ENCODE measurements at places on chromosomes 16 and 17.

- DNase-seq, result peak; percentile 12
These were observed 1.1 kb downstream of the MC1R start for GRCh38 chr16:89919535-89920406.

DNA sequence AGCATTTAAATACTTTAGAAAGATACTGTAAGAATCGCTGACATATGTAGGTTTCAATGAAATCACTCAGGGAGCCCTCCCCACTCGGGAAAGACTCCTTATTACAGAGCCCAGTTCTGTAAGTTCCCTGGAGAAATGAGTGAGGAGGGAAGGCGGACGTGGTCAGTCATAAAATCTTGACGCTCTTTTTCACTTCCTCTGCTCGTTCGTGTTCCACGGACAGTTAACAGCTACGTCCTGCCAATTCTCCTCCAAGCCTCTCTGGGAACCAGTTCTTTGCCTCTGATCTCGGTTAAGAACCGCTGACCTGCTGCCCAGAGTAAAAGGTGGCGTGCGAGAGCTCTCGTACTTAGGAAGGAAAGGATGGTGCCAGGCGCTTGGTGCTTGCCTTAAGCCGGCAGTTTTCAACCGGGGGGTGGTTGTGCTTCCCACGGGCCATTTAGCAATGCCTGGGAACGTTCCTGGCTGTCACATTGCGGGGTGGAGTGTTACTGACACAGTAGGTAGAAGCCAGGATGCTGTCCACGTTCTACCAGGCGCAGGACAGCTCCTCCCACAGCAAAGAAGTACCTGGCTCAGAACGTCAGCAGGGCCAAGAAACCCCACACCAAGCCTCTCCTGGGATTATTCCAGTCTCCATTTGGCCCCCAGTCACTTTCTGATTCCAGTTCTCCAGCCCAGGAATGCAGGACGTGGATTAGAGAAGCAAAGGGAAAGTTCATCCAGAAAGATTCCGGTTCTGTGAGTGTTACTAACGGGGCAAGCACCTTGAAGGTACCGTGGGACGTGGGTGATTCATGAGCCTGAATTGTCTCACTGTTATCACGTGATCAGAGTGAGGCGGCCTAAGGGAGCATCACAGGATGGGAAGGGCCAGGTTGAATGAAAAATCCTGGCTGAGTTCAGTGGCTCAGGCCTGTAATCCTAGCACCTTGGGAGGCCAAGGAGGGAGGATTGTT, 87.7 kb downstream of the MRM3 start:
- no peak for DNase-seq

DNA sequence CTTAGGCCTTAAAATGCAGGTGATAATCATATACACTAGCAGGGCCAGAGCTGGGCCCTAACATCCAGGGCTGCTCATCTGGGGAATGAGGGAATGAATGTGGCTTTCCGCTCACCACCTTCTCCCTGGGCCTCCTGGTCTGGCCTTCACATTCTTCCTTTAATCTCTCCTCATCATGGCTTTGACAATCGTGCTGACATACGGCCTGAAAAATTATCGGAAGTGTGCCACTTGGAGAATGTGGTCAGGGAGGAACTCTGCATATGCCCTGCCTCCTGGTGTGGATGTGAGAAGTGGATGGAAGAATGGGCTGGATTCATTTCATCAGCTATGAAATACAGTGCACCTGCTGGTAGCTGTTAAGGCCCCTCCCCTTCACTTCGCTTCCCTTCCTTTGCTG, 2.4 kb downstream of the WSCD1 start:
- no peak for DNase-seq

- no peak for DNase-seq
These were observed at the start of gene CCDC92B for GRCh38 chr17:2749058-2749783. TSS of gene CCDC92B (minus strand) at chr17:2749652. CDS start at chr17:2735145, 14,507 bp downstream.

DNA sequence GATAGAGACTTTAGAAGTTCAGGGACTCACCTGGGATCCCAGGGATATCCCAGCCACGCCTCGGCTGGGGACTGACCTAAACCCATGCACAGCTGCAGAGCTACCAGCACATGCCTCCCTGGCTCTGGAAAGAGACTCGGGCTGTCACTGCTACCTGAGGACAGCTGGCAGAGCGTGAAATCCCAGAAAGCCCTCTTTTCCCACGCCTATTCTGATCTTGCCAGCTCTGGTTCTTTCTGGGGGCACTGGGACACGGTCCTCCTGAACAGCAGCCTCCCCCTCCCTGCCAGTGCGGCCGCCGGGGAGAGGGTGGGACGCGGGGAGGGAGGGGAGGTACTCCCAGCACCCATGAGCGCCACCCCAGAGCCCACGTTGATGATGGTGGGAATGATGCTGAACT, 10.8 kb downstream of the P2RX5 start:
- peak; percentile 49 for DNase-seq

- DNase-seq, result no peak
These were observed 873 bp downstream of the PSME3IP1 start for GRCh38 chr16:57184887-57185445.

GRCh38 chr16:57743458-57743857, 7.9 kb downstream of the KATNB1 start:
- no peak for DNase-seq

GRCh38 chr16:75263291-75263962, 12.0 kb upstream of the BCAR1 start:
- DNase-seq, result peak; percentile 14

DNA sequence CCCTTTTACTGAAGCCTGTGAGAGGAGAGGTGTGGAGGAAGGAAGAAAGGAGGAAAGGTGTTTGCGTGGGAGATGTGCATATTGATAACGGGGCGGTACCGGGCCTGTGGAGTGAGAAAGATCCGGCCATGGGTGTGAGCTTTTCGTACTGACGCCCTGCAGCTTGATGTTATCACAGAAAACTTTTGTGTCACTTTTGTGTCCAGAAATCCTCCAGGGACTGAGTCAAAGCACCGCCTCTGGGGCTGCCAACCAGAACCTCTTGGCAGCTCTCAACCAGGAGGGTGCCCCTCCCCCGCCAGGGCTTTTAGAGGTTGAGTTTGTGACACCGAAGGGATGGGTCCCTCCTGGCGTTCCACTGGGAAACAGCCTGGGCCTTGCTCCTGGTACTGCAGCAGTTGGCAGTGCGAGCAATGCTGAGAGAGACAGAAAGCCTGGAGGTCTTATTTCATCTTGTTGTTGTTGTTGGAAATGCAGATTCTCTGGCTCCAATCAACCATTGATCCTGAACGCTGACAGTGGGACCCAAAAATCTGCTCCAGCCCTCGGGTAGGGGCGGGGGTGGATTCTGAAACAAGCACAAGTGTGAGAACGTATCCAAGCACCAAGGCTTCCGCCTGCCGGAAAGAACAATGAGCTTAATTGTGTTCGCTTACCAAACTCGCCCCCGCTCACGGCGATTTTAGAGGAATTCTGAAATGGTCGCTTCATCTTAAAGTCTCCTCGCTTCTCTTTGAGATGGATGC, 65.0 kb downstream of the CRISPLD2 start:
- DNase-seq, result no peak

Measured in activated B cell treated with CpG ODN at 0.5 μM for 24 hours (primary cell).